Right kidney (tissue), 9 donors: ENCODE measurements at places on chromosomes 5 and 9.

DNA sequence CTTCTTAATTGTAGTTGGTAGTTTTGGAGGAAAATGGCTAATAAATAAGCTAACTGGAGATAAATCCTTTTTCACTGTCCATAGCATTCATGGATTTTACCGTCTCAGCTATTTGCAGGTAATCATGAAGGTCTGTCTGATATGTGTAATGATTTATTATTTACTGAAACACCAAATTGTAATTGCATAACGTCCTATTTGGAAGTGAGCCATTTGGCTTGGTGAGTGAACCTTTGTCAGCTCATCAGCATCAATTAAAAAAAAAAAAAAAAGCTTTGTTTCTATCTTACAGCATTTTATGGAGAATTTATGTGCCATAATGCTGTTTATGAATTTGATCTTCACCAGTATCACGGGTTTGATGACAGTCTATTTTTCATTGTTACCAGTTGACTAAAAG lies 20.2 kb downstream of the RECK start:
- DNase-seq = no peak

GRCh38 chr5:66789434-66789833 lies 193.2 kb downstream of the MAST4 start:
- DNase-seq = no peak

GRCh38 chr5:104914536-104915070 lies 1352.0 kb upstream of the NUDT12 start:
- no peak for DNase-seq

DNA sequence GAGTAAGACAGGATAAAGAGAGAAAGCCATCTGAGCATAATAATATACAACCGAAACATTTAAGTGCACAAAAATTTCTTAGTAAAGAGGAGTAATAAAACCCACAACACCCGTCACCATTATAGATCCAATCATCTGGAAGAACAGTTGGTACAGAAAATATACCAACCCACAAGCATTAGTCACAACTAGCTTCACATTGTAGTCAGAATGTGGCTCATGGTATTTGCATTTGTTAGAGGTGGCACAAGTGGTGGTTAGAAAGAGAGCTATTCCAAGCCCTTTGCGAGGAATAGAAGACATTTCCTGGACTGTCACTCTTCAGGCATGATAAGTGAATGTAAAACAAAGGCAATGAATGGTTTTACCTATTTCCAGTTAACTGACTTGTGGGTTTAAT lies 677.5 kb upstream of the ST8SIA4 start:
- DNase-seq = no peak

DNA sequence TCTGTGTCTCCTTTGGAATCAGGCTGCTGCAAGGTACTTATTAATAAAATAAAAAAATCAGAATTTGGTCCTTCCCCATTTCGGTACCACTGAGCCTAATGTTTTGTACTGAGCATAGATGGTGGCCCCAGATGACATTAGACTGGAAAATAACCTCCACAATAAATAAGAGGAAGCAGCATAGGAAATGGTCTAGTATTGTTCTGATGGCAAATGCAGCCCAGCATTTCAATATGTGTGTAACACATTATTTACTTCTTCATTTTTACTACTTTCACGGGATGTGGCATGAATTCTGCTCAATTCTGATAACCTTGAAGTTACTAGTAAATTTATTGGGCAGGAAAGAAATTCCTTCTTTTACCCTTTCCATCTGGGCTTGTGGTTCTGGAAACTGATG lies 295.6 kb downstream of the ADGRV1 start:
- DNase-seq = no peak

- no peak for DNase-seq
Measured at GRCh38 chr9:3337515-3338225, 188.1 kb downstream of the RFX3 start.

GRCh38 chr5:157514974-157515373 lies 55.0 kb downstream of the NIPAL4 start:
- no peak for DNase-seq
